Putamen (tissue), 1 donor: ENCODE measurements at places on chromosomes 2 and 18.

DNA sequence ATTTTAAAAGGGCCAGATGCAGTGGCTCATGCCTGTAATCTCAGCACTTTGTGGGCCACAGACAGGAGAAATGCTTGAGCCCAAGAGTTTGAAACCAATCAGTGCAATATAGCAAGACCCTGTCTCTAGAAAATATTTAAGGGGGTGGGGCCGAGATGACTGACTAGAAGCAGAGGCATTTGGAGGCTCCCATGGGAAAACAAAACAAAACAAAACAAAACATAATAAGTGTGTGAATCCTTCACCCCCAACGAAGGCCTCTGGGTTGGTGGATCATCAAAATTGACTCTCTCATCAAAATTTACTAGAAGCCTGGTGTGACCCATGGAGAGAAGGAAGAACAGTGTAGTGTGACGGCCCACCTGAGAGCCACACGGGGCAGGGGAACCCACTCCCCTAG is 560.9 kb downstream of the LRP1B start:
- no peak for DNase-seq

- no peak for DNase-seq
Observed at GRCh38 chr2:172919732-172920131, 155.9 kb upstream of the MAP3K20 start.

DNA sequence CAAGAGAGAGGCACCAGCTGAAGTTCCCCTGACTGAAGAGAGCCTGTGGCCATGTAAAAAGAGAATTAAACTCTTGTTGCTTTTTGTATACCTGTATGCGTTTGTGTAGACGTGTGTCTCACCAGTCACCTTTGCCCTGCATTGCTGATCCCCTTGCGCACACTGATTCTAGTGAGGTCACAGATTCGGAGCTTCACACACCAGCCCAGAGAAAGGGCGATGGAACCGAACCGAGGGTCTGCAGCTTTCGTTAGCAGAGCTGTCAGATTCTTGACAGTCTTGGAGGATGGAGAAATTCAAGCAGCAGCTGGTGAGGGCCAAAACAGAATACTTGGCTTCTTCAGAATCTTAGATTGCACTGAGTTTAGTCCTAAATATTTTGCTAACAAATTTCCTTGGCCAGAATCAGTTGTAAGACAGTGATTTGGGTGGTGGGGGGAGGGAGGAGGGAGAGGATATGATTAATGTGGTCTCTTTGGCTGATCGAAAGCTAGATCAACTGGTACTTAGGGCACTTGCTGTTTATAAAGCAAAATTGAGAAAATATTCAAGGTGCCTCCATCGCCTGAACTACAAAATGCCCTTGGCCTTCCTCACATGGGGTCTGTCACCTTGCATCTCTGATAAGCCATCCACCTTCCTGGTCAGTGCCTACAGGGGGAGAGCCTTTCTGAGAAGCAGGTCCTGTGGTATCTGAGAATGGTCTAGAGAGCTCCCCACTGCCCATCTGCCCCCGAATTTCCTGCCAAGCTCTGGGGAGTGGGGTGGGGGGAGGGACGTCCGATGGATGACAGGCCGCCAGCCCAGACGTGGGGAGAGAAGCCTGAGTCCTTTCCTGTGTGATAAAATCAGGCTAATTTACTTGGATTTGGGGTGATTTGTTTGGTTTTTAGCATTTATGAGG is 123.5 kb downstream of the CABLES1 start:
- no peak for DNase-seq

DNA sequence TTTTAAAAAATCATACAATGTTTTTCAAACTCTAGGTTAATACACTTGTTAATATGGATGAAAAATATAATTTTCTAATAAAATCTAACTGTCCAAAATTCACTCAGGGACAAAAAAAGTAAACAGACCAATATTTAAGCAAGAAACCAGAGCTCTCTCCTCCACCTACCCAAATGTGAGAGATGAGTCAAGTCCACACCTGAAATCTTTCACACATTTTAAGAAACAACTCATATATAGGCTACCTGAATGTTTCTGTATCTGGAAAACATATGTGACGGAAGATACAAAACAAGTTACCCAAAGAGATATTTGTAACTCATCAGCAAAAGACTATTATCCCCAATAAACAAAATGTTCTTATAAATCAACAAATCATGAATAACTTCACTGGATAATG is 20.2 kb downstream of the ZNF516 start:
- no peak for DNase-seq

GRCh38 chr18:61719671-61720070 is 173.1 kb downstream of the RNF152 start:
- DNase-seq: no peak

- DNase-seq: no peak
Observed at GRCh38 chr2:120746144-120746543, 10.5 kb downstream of the GLI2 start.

DNA sequence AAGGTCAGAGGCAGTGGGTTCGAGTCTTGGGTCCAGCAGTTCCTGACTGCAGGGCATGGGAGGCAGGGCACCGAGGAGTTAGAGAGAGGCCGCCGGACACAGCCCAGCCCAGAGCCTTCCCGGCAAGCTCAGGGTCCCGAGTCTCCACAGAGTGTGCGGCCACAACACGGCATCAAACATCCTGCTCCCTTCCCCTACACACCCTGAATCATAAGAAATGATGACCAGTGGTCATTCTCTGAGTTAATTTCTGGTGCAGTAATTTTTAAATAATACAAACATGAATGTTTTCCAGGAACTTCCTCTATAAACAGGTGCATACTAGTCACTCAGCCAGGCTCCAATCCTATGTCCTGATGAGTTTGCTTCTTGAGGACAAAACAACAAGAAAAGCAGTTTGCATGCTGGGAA is 118.0 kb downstream of the PXDN start:
- no peak for DNase-seq

DNA sequence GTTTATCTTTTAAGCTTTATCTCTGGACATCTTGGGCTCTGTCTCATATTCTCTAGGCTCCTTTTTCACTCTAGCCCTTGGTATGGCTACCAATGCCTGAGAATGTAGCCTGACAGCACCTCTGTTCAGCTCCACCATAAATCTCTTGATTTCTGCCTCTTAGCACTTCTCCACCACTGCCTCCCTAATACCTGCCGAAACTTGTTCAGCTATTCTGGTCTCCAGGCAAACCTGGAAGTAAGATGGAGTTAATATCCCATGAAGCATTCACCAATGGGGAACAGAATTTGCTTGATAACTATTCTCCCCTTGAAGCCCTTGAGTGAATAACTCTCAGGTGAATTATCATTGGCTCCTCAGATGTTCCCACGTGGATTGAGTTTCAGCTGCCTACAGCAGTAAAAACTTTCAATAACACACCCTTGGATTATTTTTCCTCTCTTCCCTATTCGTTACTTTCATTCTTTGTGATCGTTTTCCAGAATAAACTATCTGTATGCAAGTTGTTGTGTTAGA is 145.6 kb downstream of the EVA1A start:
- DNase-seq: no peak

GRCh38 chr2:30422444-30423040 is 24.5 kb upstream of the LCLAT1 start:
- no peak for DNase-seq

- peak; percentile 65 for DNase-seq
Observed at GRCh38 chr2:101793277-101793969, 95.9 kb downstream of the MAP4K4 start.

DNA sequence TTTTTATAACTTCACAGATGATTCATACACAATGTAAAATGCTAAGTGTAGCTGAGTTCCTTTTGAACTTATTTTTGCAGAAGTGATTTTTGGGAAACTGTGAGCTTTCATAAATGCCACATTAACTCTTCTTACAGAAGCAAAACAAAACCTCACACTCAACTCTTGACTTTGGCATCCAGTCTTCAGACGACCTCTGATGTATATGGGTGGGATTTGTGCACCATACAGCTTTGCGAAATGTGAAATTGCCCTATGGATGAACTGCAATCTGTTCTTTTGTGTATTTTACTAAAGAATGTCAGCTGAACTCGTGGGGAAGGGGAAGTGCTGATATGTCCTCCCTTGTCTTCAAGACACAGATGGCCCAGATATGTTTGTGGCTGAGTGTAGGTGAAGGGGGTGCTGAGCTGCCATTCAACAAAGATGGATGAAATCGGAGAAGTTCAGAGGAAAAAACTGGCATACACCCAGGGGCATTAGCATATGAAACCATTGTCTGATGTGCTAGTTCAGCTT is 218.3 kb downstream of the PTGR3 start:
- DNase-seq: no peak

DNA sequence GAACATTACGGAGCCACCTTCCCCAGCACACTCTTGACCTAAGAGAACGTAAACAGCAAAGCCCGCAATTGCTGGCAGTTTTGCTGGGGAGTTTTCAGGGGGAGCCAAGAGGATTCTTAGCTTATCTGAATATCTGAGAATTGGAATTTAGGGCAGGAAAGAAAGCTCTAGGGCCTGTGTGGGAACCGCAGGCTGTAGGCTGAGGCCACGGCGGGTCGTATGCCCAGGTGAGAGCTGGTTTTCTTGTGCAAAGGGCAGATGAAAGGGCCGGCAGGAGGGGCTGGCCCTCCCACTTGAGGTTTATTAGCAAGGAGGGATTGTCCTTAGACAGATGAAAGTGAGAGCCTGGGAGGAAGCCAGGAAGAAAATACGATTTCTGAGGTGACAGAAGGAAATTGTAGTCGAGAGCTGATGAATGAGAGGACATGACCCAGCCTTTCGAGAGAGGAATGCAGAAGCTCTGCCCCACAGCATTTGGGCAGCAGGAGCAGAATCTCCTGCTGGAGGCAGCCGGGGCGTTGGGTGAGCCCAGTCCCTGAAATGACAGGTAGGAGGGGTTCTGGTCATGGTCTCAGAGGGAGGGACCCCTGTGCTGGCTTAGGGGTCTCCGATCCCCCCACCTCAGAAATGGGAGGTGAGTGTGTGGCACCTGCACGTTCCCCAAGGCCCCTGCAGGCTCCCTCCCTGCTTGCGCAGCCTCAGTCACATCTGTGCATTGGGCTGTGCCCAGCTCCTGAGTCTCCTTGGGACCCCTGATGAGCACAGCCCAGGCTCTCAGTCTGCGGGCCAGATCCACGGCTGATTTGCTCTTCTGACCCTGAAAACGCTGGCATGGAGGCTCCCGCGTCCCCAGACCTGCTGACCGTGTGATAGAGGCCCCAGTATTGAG is 61.1 kb downstream of the CABLES1 start:
- no peak for DNase-seq

DNA sequence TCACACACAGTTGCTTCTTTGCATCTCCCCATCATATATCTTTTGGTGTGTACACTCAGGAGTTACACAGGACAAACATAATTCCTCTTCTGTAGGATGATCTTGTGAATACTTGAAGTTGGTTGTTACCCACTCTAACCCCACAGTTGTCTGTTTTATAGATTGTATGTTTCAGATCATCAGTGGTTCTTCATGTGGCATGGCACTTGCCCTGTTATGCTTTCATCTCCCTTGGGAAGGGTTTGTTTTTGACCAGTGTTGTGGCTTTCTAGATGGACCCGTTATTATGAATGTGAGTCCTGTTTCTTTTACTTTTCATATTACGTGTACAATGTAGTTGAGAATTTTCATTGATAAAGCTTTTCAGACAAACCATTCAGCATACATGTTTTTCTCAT is 82.0 kb downstream of the ZNF407 start:
- no peak for DNase-seq

GRCh38 chr18:68054669-68055068 is 538.1 kb upstream of the DSEL start:
- no peak for DNase-seq

- no peak for DNase-seq
Observed at GRCh38 chr2:30926606-30927005, 119.4 kb upstream of the CAPN13 start.
